ENCODE measurements at places on chromosomes 5 and 9.

- DNase-seq = peak; percentile 6
These were observed 264.4 kb upstream of the MSX2 start for GRCh38 chr5:174459832-174460448.

DNA sequence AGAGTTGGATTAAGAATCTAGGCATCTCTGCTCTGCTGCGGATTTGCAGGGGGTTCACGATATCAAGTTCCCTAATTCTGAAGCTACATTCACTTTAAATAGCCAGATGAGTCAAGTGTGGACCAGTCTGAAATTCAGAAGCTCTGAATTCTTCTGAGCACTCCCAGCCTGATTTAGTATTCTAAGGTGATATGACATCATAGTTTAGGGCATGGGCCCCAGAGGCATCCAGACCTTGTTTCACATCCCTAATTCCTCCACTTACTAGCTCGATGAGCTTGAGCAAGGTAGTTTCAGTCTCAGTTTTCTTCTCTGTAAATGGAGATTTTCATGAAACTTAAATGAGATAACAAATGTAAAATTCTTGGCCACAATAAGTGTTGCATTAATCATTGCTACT lies 65.2 kb downstream of the TMEM167A start:
- no peak for DNase-seq

GRCh38 chr5:125829349-125829748 lies 593.9 kb upstream of the GRAMD2B start:
- no peak for DNase-seq

DNA sequence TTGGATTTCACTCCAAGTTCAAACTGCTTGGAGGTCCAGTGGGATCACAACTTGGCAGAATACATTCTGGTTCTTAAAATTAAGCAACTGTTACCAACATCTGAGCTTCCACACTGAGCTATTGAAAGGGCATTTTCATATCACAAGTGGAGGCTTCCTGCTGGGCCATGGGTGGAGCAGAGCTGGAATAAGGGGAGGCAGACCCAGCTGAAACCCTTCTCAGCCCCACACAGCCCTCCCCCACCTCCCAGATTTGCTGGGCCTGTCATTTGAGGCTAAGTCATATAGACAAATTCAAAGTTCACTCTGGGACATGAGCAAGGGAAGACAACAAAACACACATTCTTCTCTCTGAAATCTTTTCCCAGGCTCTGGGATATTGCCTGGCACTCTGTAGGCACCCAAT lies 79.9 kb downstream of the ACTL7B start:
- DNase-seq = no peak

DNA sequence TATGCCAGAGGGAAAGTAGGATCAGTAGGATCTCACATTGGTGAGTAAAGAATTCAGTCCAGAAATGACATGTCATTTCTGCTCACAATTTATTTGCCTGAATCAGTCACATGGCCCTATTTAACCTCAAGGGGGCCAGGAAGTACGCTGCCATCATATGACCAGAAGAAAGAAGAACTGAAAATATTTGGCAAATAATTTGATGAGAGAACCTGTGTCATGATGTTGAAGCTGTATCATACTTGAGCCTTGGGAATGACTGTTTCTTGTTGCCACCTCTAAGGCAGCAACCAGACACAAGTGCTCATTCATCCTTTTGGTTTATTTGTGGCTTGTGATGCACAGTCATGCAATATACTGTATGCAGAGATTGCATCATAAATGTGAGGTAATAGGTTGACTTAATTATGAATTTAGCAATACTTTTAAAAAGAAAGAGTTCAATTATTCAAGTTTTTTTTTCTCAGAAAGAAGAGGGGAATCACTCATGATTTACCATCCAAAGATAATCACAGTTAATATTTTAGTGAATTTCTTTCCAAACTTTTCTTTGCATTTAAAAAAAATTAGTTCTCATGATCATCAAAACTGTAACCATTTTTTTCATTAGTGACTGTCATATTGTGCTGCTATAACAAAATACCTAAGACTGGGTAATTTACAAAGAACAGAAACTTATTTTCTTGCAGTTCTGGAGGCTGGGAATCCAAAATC lies 8.2 kb upstream of the ZFYVE16 start:
- peak; percentile 70 for DNase-seq

- DNase-seq = no peak
These were observed 252.9 kb upstream of the MPDZ start for GRCh38 chr9:13532407-13532806.

GRCh38 chr5:90560771-90561170 lies 2.2 kb downstream of the ADGRV1 start:
- DNase-seq = no peak

DNA sequence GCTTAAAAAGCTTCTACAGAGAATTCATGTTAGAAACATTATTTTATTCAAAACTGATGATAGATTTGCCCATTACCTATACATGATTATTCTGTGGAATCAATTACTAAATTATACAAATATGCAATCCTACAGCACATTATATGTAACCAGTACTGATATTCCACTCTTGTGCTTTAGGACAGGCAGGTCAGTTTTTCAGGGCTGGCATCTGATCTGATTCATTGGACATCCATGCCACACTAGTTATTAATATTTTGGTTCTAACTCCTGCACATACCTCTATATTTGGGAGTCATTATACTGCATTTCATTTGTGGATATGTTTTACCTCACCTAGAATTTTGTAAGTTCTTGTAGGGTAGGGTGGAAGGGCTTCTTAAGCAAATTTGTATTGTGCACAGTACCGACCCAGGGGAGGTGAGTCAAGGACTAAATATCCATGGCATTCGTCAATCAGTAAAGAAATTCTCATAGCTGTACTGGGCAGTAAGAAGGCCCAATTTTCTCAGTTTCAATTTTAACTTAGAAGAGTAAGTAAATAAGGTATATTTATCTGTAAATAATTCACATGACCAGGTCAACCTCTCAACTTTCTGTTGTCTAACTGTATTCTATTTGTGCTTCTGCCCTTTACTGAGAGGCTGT lies 33.5 kb downstream of the ELOVL7 start:
- no peak for DNase-seq

DNA sequence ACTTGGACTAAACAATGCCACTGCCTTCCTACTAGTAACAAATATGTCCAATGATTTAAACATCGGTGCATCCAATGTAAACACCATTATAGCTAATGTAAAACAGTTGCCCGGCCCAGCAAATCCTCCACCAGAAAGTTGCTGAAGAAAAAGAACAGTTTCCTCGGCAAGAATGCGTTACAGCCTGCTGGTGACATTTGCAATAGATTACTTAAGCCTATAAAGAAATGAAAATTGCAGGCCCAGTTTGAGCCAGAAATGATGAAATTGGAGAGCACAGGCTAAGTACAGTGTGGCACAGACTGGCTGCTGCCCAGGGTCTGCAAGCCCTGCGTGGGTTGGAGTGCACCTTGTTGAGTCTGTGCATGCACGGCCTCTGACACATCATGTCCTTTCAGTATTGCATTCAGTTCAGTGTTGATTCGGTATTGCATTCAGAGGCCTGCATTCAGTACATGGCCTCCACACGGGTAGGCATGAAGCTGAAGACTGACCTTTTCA lies 406.0 kb upstream of the KLF4 start:
- no peak for DNase-seq
